Bladder microvascular endothelial cell (primary cell): ENCODE measurements at places on chromosomes 4 and X. TPM values are rescaled to one million over a fixed set of nuclear protein-coding genes. Genes with fewer than 3 reads are reported as not detected.

Gene OTC
- total RNA-seq = 0.69 TPM in 1 of 2 replicates, not detected in the other

Gene PGAM4
- not detected in 2 replicates for total RNA-seq

Gene GDPD2
- not detected in 2 replicates for total RNA-seq

Gene FHL1
- total RNA-seq = 39.0 and 112 TPM in 2 replicates

Gene ZMAT1
- total RNA-seq = 0.81 and 2.5 TPM in 2 replicates

Gene TRAPPC11
- total RNA-seq = 25.3 and 41.5 TPM in 2 replicates

Gene GPC4
- 0.16 and 2.3 TPM in 2 replicates for total RNA-seq

Gene HS6ST2
- under 0.01 and 0.13 TPM in 2 replicates for total RNA-seq
